NCI-H510A (cell line): ENCODE measurements at places on chromosomes 6 and 20.
A peak's percentile ranks its signal among the peaks of the same experiment; 100 is the strongest.

- DNase-seq: no peak
Observed at GRCh38 chr20:45970646-45971424, 1.2 kb downstream of the ZNF335 start.

GRCh38 chr6:139580592-139581484, 206.4 kb upstream of the CITED2 start:
- DNase-seq: no peak

DNA sequence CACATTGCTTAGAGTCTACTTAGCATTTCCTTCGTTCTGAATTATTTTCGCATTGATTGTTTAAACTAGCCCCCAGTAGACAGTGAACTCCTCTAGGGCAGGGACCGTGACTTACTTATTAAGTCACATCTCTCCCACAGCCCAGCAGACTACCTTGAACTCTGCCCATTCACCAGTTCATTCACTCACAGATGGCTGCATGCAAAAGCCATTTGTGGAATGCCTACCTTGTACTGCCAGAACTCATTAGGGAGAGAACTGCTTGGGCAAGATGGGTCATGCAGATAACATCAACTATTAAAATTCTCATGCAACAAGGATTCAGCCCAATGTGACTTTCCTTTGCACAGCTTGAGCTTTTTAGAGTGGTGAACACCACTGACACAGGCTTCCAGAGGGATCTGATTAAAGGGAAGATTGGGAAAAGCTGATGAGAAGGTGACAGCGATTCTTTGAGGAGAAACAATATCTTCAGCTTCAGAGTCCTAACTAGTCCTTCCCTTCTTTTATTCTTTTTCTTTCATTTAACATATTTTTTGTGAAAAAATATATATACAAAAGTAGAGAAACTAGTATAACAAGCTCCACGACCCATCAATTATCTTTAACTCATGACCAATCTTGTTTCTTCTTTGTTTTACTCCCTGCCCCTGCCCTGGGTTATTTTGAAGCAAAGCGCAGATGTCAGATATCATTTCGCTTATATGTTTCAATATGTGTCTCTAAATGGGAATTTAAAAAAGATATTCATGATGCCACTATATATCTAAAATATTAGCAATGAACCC, 273.9 kb downstream of the CDC5L start:
- DNase-seq: no peak

DNA sequence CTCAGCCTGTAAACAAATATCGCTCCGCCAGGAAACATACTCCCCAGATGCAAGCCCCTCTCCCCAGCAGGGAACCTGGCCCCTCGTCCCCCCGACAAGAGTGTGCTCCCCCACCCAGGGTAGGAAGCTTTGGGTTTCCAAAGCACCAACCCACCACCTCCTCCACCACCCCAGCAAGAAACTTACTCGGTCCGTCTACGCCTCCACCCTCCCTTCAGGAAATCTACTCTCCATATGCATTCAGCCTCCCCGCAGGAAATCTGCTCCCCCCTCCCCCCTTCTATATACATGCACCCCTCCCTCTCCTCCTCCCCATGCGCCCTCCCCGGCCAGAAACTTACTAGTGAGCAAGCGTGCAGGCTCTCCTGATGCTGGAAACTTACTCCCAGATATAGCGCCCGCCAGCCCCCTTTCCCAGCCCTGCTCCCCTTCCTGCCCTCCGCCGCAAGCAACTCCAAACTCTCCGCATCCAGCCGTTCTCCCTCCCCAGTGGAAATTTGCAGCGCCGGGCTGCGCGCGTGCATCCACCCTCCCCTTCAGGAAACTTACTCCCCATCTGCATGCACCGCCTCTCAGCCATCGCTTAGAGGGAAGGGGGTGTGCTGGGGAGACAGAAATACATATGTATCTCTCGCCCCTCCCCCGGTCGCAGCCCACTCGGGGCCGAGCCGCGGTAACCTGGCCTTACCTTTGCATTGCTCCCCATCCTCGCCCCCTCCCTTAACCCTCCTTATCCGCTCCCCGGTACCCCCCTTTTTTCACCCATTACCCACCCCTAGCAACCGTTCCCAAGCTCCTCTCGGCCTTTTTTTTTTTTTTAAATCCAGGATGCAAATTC, at the start of gene TRERF1:
TRERF1 (minus strand) TSS at position 594 of the 838 bp plus-strand sequence. CDS start 182,336 bp downstream, outside the sequence.
- DNase-seq: peak; percentile 93

GRCh38 chr6:164378330-164378729, 931.1 kb downstream of the C6orf118 start:
- no peak for DNase-seq
